Muscle of back (tissue), 13 donors: ENCODE measurements at places on chromosomes 12 and 14.

GRCh38 chr14:50377550-50378085 lies 19.1 kb downstream of the CDKL1 start:
- no peak for DNase-seq

DNA sequence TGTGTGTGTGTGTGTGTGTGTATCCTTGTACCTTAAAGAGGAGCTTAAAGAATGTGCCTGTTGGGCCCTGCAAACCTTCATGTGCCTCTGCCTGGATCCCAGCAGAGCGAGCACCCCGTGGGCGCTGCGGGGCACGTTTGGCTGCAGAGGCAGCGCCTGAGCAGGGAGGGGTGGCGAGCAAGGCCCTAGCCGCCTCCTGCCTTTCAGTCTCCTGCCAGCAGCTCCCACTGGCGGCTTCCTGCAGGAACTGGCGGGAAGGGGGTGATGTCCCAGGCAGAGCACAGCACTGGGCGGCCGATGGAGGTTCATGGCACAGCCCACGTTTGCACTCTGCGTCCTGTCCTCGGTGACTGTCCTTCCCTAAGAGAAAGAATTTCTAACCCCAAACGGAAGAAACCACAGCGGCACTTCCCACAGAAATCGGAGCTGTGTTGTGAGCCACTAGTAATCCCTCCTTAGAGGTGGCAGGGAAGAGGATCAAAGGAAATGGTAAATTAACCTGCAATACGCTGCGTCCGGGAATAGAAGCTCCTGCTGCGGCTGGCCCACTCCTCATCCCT lies 19.8 kb downstream of the ZBTB42 start:
- no peak for DNase-seq

DNA sequence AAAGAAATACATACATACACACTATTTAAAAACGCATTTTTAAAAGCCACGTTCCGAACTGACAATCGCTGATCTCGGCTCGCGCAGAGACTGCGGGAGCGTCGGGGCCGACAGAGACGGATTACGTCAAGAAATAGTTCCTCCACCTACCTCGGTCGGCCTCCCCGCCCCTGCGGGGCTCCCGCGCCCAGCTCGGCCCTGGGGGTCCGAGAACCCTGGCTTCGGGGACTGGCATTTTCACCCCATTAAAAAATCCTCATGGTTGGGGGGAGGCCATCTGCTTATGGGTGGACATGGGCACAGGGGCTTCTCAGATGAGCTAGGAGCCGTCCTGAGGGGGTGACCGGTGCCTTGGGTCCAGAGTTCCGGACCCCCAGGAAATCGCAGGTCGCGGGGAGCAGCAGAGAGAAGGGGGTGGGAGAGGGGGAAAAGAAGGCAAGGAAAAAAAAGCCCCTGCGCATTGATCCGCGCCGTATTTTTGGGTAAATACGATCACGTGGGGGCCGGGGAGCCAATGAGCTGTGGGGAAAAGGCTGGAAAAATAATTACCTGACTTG lies 324 bp upstream of the HOXC9 start:
- peak; percentile 83 for DNase-seq

- DNase-seq = no peak
Measured at GRCh38 chr14:97185186-97185585, 388.0 kb downstream of the VRK1 start.

DNA sequence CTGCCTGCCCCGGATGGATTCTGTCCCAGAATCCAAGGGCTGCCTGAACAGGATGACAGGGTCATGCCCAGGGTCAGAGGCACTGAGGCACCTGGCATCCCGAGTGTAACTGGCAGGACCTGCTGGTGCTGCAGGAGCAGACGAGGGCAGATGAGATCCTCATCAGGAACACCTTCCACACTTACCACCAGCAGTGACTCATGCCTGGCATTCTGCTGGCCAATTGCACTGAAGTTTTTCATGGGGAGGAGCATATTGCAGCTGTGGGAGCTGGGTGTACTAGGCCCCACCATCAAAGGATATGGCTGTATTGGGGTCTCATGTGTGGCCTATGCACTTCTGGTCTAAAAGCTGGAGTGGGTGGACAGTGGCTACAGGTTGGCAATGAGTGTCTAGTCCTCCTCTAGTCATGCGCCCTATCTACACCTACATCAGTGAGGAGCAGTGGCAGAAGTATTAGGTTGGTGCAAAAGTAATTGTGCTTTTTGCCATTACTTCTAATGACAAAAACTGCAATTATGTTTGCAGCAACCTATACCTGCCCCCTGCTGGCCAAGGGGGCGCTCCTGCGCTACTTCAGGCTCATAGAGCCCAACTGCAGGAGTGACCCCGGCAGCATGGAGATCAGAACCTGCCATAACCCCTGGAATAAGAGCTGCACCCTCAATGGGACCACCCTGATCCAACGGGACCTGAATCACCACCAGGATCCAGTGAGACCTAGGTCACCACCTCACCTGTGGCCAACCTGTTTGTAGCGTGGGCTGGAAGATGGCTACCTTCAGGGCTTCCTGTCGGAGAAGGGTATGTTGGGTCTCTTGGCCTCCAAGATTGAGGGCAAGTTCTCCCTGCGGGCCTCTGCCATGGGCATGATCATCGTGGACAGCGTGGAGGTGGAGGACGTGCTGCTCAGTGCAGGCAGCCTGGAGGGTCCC lies 8.0 kb upstream of the C12orf42 start:
- no peak for DNase-seq
